ENCODE measurements at places on chromosomes 6 and 20. TPM values are rescaled to one million over a fixed set of nuclear protein-coding genes. Genes with fewer than 3 reads are reported as not detected.

Gene GINS1
- total RNA-seq: 26.0 TPM

Gene NOX3
- not detected for total RNA-seq

DNA sequence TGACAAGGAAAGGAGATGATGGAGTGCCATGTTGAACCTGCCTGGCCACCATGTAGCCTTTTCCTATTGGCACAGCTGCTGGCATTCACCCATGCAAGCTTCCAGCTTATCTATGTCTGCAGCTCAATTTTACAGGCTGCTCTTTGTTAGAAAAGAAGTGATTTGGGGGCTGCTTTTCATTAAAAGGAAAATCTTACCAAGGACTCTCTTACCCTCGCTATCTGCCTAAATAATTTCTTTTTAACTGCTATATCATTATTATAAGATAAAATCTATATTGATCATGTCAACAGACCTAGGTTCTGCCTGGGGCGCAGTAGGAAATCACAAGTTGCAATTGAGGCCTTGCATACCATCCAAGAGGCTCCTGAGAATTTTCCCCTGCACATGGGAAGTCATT, 167.2 kb downstream of the SYNDIG1 start:
- H3K4me1 ChIP-seq: no peaks in the 10 kb centered on the region
- H3K27ac ChIP-seq: no peak overlapping the region
- no peaks in the 10 kb centered on the region for H3K36me3 ChIP-seq
- no peak for DNase-seq

DNA sequence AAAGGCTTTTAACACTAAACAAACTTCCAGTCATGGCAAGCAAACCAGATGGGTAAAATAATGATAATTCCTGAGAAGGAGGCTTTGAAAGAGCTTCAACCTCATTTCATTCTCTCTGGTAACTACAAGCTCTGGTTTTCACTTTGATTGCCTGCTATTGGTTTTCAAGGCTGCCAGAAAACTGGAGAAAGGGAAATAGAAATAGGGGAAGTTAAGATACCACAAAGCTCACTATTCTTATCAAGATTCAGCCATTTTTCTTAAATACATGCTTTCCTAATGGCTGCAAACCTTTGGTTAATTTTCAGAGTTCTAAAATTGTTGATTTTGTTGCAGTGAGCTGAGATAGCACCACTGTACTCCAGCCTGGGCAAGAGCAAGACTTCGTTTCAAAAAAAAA, 42.5 kb upstream of the NELFCD start:
- H3K4me3 ChIP-seq: no peak overlapping the region
- DNase-seq: no peak
- no peaks in the 10 kb centered on the region for H3K4me1 ChIP-seq
- no peaks in the 10 kb centered on the region for H3K36me3 ChIP-seq

DNA sequence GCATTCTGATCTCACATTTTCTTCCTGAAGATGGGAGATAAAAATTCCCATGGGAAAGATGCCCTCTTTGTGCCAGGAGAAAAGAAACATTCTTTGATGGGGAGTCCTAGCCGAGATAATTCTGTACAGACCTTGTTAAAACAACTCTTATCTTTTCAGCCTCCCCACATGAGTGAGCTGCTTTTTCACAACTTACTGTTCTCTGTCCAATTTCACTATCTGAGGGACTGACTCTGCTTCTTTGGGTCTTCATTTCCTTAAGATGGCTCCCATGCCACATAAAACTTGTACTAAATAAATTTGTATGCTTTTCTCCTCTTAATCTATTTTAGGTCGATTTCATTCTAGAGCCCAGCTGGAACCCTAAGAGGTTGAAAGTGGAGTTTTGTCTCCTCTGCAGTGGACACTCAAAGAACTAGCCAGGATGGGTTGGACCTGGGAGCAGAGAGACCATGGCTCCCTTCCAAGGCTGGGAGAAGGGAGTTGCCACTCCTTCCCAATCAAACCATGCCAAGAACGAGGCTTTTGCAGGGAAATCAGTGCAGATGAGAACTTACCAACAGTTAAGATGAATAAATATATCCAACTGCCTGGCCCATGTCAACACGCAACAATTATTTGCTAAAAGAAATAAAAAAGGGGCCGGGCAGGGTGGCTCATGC, 285.8 kb upstream of the SULF2 start:
- no peak overlapping the region for H3K27ac ChIP-seq
- H3K4me3 ChIP-seq: no peak overlapping the region
- DNase-seq: no peak
- no peaks in the 10 kb centered on the region for H3K36me3 ChIP-seq
- no peaks in the 10 kb centered on the region for H3K27me3 ChIP-seq

DNA sequence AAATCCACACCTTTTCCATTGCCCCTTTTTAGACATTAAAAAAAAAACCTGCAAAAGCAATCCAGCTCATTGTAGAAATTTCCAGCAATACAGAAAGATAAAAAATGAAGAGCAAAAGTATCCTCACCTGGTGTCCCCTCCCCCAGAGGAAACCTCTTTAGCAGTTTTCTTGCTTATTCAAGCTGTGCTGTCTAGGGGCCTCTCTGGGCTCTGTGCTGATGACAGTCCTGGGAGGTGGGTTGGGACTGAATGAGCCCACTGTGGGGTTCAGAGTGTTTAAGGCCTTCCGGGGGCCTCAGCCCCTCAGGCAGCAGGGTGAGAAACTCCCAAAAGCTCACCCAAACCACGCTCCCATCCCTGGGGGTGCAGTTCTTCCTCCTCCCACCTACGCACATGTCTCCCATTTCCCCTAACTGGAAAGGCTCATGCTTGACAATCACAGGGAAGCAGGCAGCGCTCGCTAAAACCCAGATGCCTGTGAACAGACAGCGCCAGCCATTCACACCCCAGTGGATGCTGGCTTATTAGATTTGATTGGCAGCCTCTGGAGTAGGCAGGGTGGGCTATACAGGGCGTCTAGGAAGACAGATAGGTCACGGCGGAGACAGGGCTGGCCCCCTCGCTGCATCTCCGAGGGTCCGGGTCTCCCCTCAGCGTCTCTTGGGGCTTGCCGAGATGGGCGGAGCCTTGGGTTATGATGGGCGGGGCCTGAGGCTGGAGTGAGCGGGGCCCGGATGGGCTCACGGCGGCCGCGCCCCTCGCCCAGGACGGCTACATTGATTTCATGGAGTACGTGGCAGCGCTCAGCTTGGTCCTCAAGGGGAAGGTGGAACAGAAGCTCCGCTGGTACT, 4.6 kb downstream of the GUCA1A start:
- no peaks in the 10 kb centered on the region for H3K36me3 ChIP-seq
- H3K4me1 ChIP-seq: no peaks in the 10 kb centered on the region
- H3K4me3 ChIP-seq: no peak overlapping the region
- H3K27me3 ChIP-seq: no peaks in the 10 kb centered on the region
- no peak overlapping the region for H3K27ac ChIP-seq
- DNase-seq: no peak

DNA sequence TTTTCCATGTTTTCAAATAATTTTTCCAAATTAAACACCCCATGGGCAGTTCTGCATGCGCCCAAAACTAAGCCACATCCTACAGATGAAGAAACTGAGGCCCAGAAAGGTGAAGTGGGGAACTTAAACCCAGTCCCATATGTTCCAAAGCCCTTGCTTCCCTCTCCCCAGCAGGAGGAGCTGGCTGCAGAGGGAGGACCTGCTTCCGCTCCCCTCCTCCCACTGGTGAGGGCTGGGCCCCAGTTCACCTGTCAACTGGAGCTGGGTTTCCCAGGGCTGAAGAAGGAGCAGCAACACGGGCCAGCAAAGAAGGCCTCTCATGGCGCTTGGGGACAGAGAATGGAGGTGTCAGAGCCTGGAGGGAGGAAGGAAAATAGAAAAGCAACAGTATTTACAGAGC, 1.4 kb upstream of the RBPJL start:
- no peak overlapping the region for H3K4me3 ChIP-seq
- no peak for DNase-seq
- no peaks in the 10 kb centered on the region for H3K27me3 ChIP-seq
- no peak overlapping the region for H3K27ac ChIP-seq
- H3K4me1 ChIP-seq: no peaks in the 10 kb centered on the region
- no peaks in the 10 kb centered on the region for H3K36me3 ChIP-seq

DNA sequence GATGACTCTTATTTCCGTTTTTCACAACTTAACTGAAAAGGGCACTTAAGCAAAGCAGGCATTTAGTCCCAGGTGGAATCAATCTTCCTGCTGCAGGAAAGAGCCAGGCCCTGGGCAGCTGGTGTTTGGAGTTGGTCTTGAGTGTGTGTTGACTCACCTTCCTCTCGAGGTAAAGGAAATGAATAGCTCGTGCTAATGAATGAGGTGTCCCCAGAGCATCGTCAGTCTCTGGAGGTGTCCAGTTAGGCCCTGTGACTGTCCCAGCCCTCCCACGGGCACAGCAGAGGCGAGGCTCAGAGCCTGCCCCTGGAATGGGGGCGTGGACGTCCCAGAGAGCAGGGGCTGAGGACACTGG, 277.7 kb downstream of the NRN1 start:
- no peaks in the 10 kb centered on the region for H3K4me1 ChIP-seq
- no peak overlapping the region for H3K27ac ChIP-seq
- H3K27me3 ChIP-seq: no peaks in the 10 kb centered on the region
- H3K36me3 ChIP-seq: no peaks in the 10 kb centered on the region
- no peak overlapping the region for H3K4me3 ChIP-seq

DNA sequence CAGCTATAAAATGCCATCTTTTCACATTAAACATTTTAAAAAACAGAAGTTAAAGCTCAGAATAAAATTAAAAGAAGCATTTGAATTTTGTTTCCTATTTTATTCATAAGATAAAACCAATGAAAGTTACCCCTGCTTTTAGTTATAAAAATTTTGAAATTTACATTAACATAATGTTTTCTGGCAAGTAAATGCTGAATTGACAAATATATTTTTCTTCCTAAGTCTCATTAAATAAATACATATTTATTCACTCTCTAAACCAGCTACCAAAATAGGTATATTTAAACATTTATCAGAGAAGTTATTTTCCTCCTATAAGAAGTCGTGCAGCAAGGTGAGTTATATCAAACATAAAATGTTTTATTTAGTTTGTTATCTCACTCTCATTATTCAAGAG, 213.6 kb downstream of the TRDN start:
- no peaks in the 10 kb centered on the region for H3K27me3 ChIP-seq
- no peak for DNase-seq
- H3K27ac ChIP-seq: no peak overlapping the region
- no peaks in the 10 kb centered on the region for H3K36me3 ChIP-seq
- H3K4me1 ChIP-seq: no peaks in the 10 kb centered on the region

- H3K4me1 ChIP-seq: no peaks in the 10 kb centered on the region
- DNase-seq: no peak
- no peaks in the 10 kb centered on the region for H3K36me3 ChIP-seq
- H3K4me3 ChIP-seq: no peak overlapping the region
These were observed 51.0 kb downstream of the BMP7 start for GRCh38 chr20:57215426-57215825.

GRCh38 chr6:74557236-74557635, 648.6 kb downstream of the COL12A1 start:
- H3K27me3 ChIP-seq: no peaks in the 10 kb centered on the region
- H3K27ac ChIP-seq: no peak overlapping the region
- H3K4me1 ChIP-seq: no peaks in the 10 kb centered on the region
- no peak overlapping the region for H3K4me3 ChIP-seq
- H3K36me3 ChIP-seq: no peaks in the 10 kb centered on the region

All from CD8-positive, alpha-beta memory T cell (primary cell).